Activated T-cell treated with anti-CD3 and anti-CD28 coated beads, Interleukin-2, amount 50 U/mL, for 1 hour (primary cell): ENCODE measurements at places on chromosomes 1 and 21.

DNA sequence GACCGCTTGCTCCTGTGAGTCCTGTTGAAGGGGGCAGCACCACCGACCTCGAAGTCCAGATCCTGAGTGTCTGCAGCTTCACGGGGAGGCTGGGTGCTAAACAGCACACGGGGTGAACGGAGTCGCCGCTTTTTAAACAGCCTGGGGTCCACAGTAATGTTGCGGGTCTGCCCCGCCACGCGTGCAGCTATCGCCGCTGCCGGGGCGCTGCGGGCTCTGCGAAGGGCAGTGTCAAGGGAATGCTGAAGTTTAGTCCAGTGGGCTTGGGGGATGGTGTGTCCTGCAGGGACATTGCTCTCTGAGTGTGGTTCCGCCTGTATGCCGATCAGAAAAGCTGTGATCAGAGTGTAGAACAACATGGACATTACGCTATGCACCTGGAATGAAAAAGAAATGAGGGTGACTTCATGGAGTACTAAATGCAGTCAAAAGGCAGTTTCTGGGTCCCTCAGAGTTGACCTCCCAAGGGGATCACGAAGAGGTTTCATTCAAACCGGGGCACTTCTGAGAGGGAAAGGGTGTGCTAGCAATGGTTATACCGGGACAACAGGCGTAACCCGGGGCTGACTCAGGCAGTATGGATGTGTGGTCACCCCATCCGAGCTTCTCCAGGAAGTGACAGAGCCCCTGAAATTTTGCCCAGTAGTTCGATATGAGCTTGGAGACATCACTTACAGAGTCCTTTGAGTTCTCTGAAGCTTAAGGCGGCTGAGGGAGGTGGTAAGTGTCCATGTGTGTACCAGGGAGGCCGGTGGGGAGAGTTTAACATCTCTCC, 51.4 kb downstream of the NGF start:
- DNase-seq, result no peak

DNA sequence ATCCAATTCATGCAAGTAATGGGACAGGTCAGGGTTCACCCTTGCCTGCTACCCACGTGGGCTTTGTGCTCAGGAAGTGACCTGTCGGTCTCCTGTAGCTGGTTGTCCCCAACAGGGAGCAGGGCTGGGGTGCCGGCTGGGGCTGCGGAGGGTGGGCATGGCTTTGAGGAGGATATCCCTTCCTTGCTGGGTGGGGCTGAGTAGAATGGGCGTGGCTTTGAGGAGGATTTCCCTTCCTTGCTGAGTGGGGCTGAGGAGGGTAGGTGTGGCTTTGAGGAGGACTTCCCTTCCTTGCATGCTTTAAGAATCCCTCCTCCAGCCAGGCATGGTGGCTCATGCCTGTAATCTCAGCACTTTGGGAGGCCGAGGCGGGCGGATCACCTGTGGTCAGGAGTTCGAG, 151.3 kb downstream of the CLIC6 start:
- DNase-seq, result no peak

DNA sequence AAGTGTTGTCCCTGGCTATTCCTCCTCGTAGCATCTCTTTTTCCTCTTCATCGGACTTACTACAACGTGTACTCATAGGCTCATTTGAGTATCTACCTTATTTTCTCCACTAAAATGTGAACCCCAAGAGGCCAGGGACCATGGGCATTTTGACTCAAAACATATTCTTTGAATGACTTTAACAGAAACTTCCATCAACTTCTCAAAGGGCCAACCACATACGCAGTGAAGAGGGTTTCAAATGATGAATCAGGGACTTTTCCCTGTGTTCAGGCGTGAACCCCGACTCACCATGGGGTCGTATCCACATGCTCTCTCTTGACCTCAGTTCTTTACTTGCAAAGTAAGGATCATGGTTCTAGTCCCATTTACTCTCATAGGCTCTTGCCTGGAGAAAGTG, 20.2 kb upstream of the GPR137B start:
- DNase-seq, result no peak

DNA sequence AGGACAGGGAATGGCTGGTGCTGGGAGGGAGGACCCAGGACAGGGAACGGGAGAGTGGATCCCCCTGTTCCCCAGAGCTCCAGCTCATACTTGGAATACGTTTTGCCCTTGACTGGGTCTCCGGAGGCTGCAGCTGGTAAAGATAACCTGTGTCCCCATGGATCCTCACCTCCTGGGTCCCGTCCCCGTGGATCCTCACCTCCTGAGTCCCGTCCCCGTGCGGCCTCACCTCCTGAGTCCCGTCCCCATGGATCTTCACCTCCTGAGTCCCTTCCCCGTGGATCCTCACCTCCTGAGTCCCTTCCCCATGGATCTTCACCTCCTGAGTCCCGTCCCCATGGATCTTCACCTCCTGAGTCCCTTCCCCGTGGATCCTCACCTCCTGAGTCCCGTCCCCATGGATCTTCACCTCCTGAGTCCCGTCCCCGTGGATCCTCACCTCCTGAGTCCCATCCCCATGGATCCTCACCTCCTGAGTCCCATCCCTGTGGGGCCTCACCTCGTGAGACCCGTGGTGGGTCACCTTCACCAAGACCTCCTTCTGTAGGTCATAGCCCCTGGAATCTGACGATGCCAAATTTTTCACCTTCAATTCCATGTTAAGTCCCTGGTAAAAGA, 61.4 kb downstream of the SCCPDH start:
- DNase-seq, result no peak

DNA sequence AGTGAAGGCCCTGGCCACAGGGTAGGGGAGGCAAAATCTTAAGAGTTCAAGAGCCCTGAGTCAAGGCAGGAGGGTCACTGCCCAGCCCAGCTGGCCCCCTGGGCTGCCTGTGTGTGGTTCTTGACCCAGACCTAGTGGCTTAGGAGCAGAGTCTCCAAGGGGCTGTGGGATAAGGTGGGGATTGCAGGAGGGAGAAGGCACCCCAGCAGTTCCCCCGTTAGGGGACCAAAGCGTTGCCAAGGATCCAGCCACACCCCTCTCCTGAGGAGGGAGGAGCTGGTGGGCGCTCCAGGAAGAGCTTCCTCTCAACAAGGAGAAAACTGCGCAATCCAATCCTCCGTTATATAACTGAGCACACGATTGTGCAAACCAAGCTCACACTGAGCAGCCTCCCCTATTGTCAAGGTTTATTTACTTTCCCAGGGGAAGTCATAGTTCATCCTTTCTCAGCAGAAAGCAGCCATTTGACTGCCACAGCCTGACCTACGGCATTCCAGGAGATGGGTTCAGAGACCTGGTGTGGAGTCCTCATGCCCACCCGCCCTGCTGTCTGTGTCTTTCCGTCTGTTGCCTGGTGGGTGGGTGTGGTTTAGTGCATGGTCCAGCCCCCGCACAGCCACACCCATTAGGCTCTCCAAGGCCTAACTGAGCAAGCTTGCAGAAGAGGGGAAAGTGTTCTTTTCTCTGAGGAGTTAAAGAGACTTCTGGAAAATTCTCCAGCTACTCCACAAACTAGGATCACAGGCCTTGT, 3.5 kb downstream of the EPHX1 start:
- DNase-seq, result no peak

GRCh38 chr1:81547261-81547911, 253.3 kb upstream of the ADGRL2 start:
- DNase-seq, result no peak

DNA sequence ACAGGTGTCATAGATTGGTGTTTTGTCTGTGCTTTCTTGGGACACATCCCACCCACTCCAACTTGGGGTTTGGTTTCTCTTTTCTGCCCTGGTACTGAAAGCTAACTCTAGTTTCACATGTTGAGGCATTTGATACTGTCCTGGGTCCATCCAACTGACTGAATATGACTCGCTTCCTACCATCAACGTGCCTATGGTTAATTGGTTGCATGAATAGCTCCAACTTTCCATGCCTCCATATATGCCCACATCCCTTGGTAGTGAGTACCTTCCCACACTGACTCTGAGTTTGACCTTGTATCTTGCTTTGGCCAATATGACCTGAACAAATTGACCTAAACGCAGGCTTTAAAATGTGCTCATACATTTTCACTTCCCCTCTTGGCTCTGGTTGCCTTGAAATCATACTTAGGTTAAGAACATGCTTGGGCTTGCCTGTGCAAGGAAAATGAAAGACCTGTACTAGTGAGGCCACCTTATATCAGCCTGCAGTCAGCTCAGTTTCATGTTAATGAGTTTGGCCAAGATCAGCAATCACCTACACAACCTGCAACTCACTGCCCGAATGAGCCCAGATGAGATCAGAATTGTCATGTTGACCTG, 81.0 kb upstream of the KCNK2 start:
- no peak for DNase-seq

DNA sequence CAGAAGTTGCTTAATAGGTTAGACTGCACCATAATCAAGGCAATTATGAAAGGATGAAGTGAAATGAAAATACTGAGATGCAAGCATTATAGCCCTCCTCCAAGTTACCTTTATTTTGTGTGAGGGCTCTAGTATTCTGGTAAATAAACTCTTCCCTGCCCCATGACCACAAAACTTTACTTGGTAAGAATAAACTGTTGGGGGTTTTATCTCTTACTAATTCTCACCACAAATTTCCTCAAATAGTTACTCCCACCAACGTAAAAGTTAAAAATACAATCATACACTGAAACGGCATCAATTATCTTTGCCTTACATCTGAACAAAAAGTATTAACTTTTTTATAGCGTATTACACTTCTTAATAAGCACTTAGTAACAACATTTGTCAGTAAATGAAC, 29.5 kb downstream of the C21orf91 start:
- DNase-seq, result no peak

DNA sequence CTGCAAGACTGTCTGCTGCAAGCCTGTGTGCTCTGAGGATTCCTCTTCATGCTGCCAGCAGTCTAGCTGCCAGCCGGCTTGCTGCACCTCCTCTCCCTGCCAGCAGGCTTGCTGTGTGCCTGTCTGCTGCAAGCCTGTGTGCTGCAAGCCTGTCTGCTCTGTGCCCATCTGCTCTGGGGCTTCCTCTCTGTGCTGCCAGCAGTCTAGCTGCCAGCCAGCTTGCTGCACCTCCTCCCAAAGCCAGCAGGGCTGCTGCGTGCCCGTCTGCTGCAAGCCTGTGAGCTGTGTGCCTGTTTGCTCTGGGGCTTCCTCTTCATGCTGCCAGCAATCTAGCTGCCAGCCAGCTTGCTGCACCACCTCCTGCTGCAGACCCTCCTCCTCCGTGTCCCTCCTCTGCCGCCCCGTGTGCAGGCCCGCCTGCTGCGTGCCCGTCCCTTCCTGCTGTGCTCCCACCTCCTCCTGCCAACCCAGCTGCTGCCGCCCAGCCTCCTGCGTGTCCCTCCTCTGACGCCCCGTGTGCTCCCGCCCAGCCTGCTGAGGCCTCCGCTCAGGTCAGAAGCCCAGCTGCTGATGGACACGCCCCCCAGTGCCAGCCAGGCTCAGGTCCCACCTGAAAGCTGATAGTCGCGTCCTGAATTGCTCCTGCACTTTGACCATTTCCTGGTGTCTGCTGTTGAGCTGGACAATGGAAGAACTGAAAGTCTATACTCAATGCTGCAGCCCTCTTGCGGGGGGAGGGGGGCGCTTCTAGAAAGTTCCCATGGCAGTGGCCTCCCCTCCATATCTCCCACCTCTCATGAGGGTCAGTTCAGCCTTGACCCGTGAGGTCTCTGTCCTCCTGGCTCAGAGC, 1.2 kb downstream of the KRTAP10-4 start:
- DNase-seq, result no peak

- no peak for DNase-seq
These were observed 13.2 kb upstream of the ALPL start for GRCh38 chr1:21496063-21496462.

- DNase-seq, result no peak
These were observed 1.5 kb upstream of the PPP1R15B start for GRCh38 chr1:204413170-204413535.

- DNase-seq, result no peak
These were observed 1.5 kb downstream of the PRKAA2 start for GRCh38 chr1:56646611-56647010.

DNA sequence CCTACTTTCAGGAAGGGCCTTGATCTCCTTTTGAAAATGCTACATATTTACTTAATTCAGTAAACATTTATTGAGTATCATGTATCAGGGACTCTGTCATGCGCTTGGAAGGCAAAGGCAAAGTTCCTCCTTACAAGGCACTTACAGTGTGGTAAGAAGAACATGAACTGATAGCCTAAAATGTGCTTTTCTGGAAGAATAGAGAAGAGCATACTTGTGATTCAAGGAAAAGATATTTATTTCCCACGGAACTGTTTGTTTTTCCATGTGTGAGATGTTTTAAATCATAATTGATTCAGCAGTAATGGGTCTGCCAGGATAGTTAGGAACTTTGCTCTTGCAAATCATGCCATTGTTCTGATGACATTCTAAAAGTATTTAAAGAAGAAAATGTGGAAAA, 110.1 kb upstream of the ZNHIT6 start:
- DNase-seq, result no peak

- no peak for DNase-seq
These were observed 61.4 kb downstream of the MAGI3 start for GRCh38 chr1:113451710-113452109.

GRCh38 chr1:223815865-223816264, 29.9 kb downstream of the TP53BP2 start:
- no peak for DNase-seq

GRCh38 chr1:111747947-111748346, 7.8 kb upstream of the DDX20 start:
- DNase-seq, result no peak

DNA sequence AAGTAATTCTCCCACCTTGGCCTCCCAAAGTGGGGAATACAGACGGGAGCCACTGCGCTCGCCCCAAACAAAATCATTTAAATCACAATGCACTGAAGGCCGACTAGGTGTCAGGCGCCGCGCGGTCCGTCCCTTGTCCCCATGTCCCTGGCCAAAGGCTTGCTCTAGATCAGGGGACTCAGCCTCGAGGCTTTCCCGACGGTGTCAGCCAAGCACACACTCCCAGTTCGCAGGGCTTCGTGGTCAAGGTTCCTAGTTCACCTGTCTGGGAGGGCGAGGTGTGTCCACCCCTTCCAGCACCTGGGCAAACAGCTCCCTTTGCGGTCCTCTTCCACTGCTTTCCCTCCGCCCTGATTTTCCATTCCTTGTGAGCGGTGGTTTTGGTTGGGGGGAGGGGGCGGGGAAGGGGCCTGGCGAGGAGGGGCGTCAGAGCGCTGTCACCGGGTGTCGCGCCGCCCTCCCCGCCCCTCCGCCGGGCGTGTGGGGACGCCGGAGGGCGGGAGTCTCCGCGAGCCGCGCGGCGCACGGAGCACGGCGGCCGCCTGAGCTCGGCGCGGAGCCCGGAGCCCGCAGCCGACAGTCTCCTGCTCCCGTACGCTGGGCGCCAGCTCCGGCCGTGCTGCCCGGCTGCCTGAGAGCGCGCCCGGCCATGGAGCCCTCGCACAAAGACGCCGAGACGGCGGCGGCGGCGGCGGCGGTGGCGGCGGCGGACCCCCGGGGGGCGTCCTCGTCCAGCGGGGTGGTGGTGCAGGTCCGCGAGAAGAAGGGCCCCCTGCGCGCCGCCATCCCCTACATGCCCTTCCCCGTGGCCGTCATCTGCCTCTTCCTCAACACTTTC, at the start of gene STUM:
STUM (plus strand) TSS at position 509 of the 838 bp plus-strand sequence; CDS start at position 650, 141 bp downstream.
- peak; percentile 44 for DNase-seq

GRCh38 chr1:13922466-13923110, 222.6 kb downstream of the PRDM2 start:
- DNase-seq, result no peak
